ENCODE measurements at places on chromosomes 12 and 14.

GRCh38 chr12:110647631-110648040 lies 33.7 kb downstream of the TCTN1 start:
- no peak for DNase-seq

- DNase-seq: no peak
Measured at GRCh38 chr14:55129428-55130195, 560 bp downstream of the LGALS3 start.

- DNase-seq: no peak
Measured at GRCh38 chr14:89141862-89142261, 275.2 kb downstream of the FOXN3 start.

DNA sequence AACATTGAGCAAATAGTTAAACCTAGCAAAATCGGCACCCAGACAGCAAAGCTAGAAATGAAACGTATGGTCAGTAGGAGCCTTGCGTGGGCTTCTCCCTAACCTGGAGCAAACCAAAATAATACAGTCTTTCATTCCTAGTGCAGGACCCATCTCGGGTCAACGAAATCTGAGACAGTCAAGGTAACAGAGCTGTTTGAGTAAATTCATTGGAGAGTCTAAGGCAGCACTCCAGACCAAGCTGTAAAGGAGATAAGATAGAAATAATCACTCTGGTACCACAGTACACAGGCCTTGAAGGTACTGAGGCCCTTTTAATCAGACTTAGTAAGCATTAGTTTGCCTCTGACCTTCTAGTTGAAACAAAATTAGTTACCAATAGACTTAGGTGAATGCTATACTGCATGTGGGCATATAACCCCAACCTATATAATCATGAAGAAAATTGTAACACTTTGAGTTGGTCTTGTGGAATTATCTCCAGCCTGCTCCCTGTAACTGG lies 54.4 kb upstream of the BICD1 start:
- no peak for DNase-seq

DNA sequence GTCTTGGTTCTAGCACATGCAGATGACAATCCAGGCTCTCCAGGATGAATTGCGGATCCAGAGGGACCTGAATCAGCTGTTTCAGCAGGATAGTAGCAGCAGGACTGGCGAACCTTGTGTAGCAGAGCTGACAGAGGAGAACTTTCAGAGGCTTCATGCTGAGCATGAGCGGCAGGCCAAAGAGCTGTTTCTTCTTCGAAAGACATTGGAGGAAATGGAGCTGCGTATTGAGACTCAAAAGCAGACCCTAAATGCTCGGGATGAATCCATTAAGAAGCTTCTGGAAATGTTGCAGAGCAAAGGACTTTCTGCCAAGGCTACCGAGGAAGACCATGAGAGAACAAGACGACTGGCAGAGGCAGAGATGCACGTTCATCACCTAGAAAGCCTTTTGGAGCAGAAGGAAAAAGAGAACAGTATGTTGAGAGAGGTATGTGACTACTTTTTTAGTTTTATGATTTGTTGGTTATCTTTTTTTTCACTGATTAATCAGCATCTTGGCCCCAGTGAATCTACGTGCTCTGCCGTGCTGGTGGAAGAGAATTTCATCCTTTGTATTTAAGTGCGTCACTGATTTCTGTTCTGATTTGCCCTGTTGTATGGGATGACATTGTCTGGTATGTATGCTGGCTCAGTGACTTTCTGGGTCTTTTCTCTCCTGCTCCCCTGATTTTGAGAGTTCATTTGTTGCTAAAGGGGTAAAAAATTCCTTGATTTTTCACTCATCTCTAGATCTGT lies 92.3 kb downstream of the ERC1 start:
- no peak for DNase-seq
